AG20443 (cell line): ENCODE measurements at places on chromosomes 12 and 14.

DNA sequence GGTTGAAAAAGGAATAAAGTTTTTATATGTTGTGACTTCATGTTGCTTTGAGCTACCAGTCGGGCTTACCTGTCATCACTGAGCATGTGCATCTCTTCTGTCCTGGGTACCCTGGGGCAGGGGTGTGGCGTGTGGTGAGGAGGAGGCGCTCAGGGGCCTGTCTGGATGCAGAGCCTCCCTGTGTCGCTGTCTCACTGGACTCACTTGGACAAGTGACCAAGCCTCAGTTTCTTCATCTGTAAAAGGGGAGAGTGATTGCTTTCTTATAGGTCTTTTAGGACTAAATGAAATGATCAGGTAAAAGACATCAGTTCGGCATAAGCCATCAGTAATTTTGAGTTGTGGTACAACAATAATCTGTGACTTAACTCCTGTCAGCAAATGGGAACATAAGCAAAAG, 22.1 kb downstream of the ATP6V0A2 start:
- no peak for DNase-seq

DNA sequence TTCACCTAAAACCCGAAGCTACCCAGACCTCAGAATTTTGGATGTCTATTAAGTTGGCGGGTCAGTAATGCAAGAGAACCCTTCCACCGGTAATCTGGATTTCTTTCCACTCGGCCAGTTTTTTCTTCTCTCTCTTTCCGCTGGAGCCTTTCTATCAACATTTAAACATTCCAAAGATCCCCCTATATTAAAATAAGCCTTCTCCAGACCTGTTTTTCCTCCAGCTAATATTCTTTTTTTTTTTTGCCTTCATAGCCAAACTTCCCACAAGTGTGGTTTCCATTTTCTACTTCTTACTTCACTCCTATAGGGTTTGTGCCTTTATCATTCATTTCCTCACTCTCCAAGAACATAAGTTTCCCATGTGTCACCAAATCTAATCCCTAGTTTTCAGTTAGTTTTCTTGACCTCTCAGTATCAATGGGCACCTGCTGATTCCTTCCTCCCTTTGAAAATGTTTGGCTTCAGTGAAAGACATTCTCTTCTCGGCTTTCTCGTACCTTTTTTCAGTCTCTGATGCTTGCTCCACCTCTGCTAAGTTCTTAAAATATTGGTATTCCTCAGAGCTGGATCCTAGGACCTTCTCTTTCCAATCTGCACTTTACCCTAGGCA, 583 bp upstream of the SDR39U1 start:
- DNase-seq = no peak

DNA sequence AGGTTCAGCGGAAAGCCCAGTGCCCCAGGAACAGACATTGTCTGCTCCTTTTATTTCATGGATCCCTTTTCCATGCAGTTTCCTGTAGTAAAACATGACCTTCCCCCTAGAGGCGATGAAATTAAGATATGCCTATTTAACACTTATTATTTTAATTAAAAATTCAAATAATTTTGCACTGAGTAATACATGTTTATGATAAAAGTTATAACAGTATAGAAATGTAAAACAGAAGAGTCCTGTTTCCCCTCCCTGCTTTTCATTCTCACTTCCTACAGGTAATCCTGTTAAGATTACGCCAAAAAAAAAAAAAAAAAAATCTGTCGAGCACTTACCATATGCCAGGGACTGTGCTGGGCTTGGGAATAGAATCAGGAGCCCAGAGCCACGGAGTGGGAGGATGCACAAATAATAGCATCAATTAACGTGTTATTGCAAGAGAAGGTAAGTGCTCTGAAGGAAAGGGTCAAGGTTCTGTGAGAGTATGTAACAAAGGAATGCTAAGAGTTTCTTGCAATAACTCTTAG, 830 bp upstream of the LPCAT3 start:
- no peak for DNase-seq

- peak; percentile 13 for DNase-seq
These were observed 55.2 kb downstream of the FOS start for GRCh38 chr14:75333606-75334548.

GRCh38 chr12:13799574-13799973, 181.8 kb downstream of the GRIN2B start:
- DNase-seq = no peak

GRCh38 chr12:19894803-19895202, 455.5 kb downstream of the AEBP2 start:
- DNase-seq = no peak
